ENCODE measurements at places on chromosomes 5 and 9.

- no peak for DNase-seq
These were observed 249.4 kb downstream of the PRDM9 start for GRCh38 chr5:23756779-23757178.

DNA sequence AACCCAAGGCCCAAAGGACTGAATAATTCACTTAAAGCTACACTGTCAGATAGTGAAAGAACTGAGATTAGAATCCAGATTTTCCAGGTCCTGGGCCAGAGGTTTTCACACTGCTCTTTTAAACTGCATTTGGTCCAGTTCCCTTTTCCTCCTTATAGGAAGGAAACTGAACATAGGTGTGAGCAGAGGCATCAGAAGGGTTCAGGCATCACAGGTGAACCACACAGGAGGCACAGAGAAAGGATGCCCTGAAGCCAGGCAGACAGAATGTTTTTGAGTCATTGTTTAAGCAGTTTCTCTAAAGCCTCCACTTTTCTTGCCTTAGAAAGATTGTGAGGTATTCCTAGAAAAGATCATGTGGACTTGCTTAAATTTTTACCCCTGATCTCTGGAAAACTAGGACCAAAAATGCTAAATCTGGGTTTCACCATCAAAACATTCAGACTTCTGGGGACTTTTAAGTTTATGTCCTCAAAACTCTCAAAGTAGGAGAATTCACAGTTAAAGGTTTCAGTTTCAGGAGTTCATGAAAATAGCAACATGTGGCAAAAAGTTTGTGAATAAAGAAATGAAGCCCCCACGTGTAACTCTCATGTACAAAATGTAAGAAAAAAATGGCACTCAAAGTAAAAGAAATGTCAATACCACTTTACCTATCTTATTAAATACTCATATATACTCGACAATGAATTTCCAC, 386.1 kb downstream of the NTRK2 start:
- DNase-seq: no peak

DNA sequence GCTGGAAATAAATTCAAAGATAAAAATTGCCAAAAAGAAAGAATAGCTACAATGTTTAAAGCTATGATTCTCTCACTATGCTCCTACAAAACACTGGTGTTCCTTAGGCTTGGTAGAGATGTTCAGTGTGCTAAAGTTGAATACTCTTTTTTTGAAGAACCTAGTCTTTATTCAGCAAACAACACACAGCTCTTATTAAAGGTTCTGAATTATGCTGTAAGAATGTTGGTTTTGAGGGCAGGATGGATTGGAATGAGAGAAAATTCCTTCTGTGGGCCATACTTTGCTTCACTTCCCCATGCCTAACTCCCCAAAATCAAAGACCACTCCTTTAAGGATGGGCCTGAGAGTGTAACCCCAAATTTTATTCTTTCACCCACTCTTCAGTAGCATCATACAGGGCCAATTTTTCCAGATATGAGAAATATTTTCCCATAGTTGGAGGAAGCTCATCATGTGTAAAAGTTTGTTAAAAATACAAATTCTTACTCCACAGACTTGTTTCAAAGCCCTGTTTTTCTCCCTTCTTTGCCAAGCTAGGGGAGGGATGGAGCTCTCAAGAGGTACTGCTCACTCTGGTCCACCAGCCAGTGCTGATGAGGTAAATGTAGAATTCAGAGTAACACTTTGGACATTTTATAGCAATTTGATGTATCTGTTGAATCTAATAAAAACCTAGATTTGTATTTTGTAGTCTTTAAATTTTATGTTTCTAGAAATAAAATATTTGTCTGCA, 99.3 kb downstream of the GDNF start:
- no peak for DNase-seq

GRCh38 chr5:95959888-95960666, 1.6 kb downstream of the ELL2 start:
- DNase-seq: peak; percentile 59

- no peak for DNase-seq
These were observed 59.3 kb downstream of the CAST start for GRCh38 chr5:96721351-96721977.

GRCh38 chr9:136024696-136025316, 63.6 kb upstream of the UBAC1 start:
- DNase-seq: peak; percentile 38

DNA sequence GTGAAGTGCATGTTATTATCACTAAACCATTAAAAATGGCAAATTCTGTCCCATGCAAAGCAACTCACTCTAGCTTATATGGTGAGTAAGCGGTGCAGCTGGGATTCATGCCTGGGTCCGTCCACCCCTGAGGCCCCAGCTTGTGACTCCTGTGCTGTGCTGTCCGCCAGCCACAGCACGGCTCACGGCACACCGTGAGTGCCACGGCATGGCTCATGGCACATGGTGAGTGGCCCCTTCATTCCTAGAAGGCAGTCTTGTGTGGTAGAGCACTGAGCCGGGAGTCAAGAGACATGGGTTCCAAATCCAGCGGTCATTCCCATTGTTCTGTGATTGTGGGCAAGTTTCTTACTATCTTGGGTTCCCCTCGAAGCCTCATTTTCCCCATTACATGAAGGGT, 18.8 kb downstream of the RGS3 start:
- no peak for DNase-seq

- no peak for DNase-seq
These were observed 52.4 kb downstream of the SLC44A1 start for GRCh38 chr9:105296877-105297287.

- peak; percentile 98 for DNase-seq
These were observed at the start of gene FANCC for GRCh38 chr9:95317119-95317892. TSS of gene FANCC (minus strand) at chr9:95317709. CDS start at chr9:95249291, 68,418 bp downstream.

DNA sequence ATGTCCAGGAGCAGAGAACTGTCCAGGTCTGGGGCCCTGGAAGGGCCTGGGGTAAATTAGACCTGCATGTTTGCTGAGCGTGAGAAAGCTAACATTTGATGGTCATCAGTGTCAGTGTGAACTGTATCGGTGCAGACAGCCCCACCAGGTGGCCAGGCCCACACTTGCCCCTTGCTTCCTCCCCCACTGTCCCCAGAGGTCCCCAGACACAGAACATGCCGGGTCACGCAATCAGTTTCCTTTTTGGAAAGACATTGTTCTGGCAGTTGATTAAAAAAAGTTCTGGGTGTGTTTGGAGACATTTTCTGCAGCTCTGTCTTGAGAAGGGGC, 1.5 kb downstream of the NKD2 start:
- no peak for DNase-seq

DNA sequence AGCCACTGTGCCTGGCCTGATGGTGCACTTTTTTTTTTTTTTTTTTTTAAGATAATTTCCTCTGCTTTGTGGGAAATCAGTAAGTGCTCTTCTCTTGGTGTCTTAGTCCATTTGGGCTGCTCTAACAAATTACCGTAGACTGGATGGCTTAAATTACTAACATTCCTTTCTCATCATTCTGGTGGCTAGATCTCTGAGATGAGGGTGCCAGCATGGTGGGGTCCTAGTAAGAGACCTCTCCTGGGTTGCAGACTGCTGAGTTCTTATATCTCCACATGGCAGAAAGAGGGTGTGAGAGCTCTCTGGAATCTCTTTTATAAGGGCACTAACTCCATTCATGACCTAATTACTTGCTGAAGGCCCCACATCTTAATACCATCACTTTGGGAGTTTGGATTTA, 133.9 kb upstream of the ANKRD55 start:
- no peak for DNase-seq

- peak; percentile 68 for DNase-seq
These were observed 223.7 kb downstream of the PCSK5 start for GRCh38 chr9:76114144-76114543.

DNA sequence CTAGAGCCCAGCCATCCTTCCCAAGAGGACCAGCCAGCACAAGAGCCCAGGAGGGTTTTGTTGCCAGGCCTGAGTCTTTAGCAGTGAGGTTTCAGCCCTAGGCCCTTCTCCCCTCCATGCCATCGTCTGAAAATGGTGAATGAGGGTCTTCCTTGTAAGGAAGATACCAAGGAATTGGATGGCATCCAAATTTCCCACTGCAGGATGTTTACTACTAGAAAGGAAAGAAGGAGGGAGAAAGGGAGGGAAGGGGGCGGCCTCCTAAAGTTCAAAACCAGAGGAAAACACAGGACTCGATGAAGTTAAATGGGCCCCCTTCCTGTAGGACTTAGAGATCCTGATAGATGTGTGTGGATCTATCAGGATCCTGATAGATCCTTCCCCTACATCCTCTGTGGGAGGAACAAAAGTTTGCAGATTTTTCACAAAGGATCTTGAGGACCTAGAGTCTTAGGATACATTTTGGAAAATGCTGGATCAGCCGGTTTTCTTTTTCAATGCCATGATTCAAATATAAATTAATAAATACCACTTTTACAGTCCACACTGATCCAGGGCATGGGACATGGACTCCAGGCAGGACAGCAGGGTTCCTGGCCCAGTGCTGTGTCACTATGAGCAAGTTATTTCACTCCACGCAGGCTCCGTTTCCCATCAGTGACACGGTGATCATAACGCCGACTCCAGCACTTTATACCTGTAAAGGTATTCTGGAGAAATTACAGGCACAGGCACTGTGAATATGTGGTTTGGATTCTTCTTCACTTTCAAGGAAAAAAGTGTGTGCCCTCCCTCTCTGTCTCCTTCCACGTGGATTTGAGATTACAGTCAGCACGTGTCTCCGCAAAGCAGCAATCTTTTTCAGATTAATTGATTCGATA, 40.9 kb downstream of the C5orf15 start:
- no peak for DNase-seq

GRCh38 chr5:132776131-132776937, 705 bp downstream of the SEPTIN8 start:
- peak; percentile 74 for DNase-seq

DNA sequence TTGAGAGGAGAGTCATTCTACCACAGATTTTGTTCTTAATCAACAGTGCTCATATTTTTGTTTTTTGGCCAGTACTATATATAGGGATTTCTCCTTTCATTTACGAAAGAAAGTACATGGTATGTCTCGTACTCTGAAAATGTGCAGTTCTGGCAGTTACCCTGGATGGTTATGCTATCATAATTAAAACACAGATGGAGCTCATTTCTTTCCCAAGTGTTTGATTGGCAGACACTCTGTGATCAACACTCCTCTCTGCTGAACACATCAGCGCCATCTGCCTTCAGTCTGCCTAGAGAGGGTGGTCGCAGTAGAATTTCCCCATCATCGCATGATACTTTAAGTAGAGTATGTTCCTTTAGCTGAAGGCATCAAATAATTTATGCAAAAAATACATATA, 64.5 kb downstream of the PAM start:
- no peak for DNase-seq

DNA sequence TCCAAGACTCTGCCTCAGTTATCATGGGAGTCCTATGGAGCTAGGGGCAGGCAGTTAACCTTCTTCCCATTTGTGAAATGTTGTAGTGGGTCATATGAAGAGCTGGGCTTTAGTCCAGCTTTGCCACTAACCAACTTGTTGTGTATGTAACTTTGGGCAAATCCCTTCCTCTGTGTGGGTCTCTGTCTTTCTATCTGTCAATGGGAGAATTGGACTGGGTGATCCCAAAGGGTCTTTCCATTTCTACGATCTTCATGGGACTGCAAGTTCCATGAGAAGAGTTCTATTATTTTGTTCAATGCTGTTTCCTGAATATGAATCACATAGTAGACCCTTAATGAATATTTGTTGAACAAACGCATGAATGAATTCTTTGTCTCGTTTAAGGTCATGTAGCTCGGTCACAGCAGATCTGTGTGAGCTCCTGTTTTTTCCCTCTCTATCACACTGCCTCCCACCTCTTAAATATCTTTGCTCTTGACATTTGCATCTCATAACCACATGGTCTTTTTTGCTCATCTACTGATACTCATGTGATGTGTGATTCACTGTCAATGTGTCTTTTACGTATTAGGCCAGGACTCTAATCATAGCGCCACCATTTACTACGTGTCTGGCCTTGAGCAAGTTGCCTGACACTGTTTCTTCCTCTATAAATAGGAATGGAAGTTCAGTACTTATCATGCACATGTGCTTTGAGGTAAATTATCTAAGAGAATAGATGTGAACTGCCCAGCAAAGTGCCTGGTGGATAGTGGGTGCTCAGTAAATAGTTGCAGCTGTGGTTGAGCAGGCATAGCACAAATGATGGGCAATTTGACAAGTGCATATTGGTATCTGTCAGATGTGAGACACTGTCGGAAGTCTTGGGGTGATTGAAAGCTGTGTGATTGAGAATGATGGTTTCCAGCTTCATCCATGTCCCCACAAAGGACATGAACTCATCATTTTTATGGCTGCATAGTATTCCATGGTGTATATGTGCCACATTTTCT, 37.4 kb downstream of the PTTG1 start:
- DNase-seq: no peak

- DNase-seq: no peak
These were observed 68.0 kb downstream of the HINT1 start for GRCh38 chr5:131096774-131097710.

DNA sequence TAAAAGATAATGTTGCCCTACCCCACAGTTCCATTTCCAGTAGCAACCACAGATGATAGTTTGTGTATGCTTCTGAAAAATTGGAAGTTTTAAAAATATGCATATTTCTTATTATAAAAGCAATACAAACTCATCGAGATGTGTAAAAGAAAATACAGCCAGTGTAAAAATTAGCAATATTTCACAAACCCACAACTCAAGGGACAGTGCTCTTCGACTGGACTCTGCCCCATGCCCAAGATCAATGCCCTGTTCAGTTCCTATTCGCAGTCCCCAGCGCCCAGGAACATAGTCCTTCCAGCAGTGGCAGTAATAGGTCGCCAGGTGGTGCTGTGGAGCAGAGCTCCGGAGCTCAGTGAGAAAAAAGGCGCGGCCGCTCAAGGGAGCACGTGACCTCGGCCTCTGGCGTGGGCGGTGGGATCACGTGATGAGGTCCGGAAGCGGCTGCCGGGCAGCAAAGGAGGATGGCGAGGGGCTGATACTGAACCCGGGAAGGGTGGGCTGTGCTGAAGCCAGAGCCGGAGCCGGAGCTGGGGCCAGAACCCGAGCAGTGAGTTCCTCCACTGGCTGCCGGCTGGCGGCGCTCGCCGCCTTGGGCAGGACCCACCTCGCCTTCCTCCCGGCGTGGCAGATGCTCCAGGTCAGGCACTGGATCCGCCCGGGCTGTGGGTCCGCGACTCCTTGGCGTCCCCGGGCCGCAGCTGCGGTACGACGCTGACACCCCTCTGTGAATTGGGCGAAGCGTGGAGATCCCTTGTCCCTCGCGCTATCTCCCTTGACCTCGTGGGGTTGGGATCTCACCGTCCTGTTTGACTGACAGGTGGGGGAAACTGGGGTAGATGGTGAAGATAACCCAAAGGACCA, at the start of gene SLC36A1:
TSS of gene SLC36A1 (plus strand) at position 430 of the 864 bp plus-strand sequence. CDS start 11,190 bp downstream, outside the sequence.
- DNase-seq: peak; percentile 96

DNA sequence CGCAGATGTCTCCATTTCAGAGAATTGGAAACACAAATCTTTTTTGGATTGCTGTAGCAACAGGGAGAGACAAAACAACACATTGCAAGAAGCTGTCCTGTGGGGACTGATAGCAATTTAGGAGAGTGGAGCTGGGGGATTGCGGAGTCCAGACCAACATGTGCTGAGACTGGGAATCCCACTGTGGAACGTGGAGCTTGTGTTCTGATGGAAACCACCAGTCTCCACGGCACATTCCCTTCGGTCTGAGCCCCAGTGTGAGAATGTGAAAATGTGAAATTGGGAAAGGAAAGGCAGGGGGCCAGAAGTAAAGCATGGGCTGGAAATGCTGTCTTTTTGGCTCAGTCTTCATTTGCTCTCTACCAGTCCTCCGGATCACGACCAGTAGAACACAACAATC, 348.8 kb upstream of the TNC start:
- peak; percentile 60 for DNase-seq

- no peak for DNase-seq
These were observed 28.7 kb downstream of the DRD1 start for GRCh38 chr5:175415303-175415702.
